Esophagus muscularis mucosa (tissue), 4 donors: ENCODE measurements at places on chromosomes 11 and 22. TPM values are rescaled to one million over a fixed set of nuclear protein-coding genes. Genes with fewer than 3 reads are reported as not detected.

DNA sequence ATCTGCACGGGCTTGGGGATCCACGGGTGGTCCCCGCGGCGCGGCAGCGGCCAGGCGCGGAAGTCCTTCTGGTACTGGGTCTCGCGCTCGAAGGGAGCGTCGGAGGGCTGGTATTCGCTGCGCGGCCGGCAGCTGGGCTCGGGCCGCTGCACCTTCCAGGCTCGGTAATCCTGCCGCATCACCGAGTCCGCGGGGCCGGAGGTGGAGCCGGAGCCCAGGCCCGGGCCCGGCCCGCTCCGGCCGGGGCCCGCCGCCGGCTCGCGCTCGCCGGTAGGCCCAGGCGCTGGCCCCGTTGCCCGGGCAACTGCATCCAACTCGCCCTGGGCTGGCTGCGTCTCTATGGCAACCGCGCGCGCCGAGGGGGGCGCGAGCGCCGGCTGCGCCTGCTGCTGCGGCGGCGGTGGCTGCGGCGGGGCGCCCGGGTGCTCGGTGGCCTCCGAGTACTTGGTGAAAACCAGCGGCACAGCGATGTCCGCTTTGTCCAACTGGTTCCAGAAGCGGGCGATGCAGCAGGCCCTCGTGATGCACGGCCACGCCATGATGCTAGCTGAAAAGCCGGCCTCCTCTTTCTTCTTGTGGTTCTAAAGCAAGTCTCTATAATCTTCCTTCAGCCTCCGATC is 897 bp downstream of the MAP6 start:
- peak overlapping the region; percentile 71 for H3K27ac ChIP-seq
- no peak for DNase-seq
- H3K4me3 ChIP-seq: peak overlapping the region; percentile 72
- no peaks in the 10 kb centered on the region for H3K27me3 ChIP-seq
- no peaks in the 10 kb centered on the region for H3K36me3 ChIP-seq
- peaks cover 13% of the 10 kb centered on the region for H3K4me1 ChIP-seq

The GNAZ gene
- 51.7 TPM for total RNA-seq

The APOL1 gene
- 19.0 TPM for total RNA-seq

GRCh38 chr11:16148301-16148931 is 207.9 kb downstream of the SOX6 start:
- no peaks in the 10 kb centered on the region for H3K36me3 ChIP-seq
- H3K27ac ChIP-seq: no peak overlapping the region
- peaks cover 9% of the 10 kb centered on the region for H3K4me1 ChIP-seq
- no peaks in the 10 kb centered on the region for H3K27me3 ChIP-seq
- no peak for DNase-seq

DNA sequence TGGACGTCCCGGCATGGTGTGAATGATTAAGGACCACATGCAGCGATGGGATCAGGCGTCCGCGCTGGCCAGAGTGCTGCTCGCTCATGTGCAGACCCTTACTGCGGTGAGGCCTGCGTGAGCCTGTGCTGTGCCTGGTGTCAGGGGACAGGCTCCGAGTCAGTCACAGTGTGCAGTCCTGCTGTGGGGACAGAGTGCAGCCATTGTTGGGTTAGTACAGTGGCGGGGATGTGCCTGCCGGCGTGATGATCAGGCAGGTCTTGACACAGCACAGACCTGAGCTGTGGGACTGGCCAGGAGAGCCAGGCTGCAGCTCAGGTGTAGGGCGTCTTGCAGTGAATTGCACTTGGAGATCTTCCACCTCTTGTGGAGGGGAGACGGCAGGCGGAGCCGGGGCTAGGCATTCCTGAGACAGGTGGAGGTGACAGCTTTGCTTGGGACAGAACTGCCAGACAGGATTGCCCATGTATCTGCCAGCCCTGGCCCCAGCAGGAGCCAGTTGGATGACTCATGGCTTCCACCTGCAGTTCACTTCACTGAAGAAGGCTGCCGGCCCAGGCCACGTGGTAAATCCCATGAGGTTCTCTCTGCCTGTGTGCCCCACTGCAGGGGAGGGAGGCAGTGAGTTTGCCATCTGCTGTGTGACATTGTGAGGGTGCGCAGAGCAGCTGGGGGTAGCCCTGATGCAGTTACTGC is 17.3 kb downstream of the TRMU start:
- H3K27ac ChIP-seq: no peak overlapping the region
- H3K4me1 ChIP-seq: no peaks in the 10 kb centered on the region
- H3K36me3 ChIP-seq: peaks cover 98% of the 10 kb centered on the region

The SLC7A4 gene
- total RNA-seq: 0.39 TPM

- no peaks in the 10 kb centered on the region for H3K36me3 ChIP-seq
- peaks cover 19% of the 10 kb centered on the region for H3K4me1 ChIP-seq
- no peak overlapping the region for H3K27ac ChIP-seq
- H3K27me3 ChIP-seq: no peaks in the 10 kb centered on the region
- no peak for DNase-seq
These were observed 2.3 kb upstream of the SORL1-AS1 start for GRCh38 chr11:121455115-121455514.
